ENCODE measurements at places on chromosomes 4 and X.

GRCh38 chr4:181020456-181020855 lies 1222.7 kb upstream of the TENM3 start:
- no peak for DNase-seq

GRCh38 chr4:76654791-76655190 lies 219.8 kb downstream of the SHROOM3 start:
- no peak for DNase-seq

DNA sequence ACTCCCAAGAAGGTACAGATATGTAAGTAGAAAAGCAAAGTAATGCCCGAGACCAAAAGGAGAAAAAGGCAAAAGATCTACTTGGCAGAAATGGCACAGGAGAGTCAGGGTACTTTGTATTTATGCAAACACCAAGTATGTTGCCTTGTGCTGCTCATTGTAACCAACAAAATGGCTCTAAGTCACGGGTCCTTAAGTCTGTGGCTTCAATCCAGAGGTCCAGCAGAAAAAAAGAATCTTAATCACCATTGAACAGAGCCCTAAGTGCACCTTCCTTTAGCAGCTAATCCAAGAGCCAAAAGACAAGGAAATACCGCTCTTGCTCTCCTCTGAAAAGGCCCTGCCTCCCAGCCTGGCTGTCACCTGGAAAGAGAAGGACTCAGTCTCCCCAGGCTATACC lies 324.9 kb upstream of the PPARGC1A start:
- DNase-seq: no peak

GRCh38 chr4:13647031-13647430 lies 19.5 kb upstream of the BOD1L1 start:
- no peak for DNase-seq

- DNase-seq: no peak
Measured at GRCh38 chrX:141320801-141321200, 78.5 kb upstream of the SPANXC start.

- DNase-seq: no peak
Measured at GRCh38 chr4:41451961-41452360, 86.0 kb upstream of the LIMCH1 start.

GRCh38 chrX:133374874-133375387 lies 40.4 kb downstream of the GPC4 start:
- no peak for DNase-seq

DNA sequence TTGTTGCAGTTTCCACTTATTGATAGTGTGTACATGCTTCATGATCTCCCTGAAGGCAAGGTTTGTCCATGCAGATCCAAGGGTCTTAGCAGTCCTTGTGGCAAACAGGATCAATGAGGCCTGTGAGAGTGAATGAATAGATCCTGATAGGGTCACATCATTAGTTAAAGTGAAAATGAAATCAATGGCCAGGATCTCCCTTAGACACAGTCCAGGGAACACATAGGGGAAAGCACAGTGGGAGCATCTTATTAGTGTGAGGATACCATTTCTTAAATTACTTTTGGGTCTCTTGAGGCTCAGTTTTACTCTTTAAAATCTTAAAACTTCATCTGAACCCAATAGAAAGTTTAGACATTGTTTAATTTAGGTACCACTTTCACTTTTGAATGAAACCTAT lies 59.3 kb downstream of the ARHGAP6 start:
- no peak for DNase-seq

DNA sequence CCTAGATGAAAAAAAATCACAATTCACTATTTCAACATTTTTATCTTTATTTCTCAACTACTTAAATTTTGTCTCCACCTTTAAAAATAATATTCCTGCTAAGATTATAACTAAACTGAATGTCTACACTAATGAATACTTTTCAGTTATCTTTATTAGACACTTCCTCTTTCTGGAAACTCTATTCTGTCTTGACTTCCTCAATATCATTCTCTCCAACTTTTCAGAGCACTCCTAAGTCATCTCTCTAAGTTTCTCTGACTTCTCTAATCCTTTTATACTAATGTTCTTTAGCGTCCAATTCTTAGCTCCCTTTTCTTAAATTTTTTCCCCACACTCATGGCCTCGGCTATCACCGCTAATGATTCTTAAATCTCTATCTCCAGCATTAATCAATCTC lies 374.2 kb downstream of the FBXO8 start:
- DNase-seq: no peak

DNA sequence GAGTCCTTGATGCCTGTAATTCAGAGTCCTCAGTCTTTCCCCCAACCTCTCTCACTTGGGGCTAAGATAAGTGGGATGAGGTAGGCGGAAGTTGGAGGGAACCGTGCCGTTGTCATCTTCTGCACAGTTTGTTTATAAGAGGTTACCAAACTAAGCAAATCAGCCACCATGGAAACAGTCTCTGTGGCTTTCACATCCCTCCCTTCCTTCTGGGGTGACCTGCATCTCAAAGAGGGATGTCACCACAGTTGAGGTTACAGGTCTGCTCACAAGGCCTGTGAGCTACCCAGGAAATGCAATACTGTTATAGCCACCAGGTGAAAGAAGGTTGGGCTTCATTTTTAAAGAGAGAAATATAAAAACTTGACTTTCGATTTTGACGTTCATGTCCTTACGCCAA lies 26.3 kb downstream of the RTL5 start:
- no peak for DNase-seq

DNA sequence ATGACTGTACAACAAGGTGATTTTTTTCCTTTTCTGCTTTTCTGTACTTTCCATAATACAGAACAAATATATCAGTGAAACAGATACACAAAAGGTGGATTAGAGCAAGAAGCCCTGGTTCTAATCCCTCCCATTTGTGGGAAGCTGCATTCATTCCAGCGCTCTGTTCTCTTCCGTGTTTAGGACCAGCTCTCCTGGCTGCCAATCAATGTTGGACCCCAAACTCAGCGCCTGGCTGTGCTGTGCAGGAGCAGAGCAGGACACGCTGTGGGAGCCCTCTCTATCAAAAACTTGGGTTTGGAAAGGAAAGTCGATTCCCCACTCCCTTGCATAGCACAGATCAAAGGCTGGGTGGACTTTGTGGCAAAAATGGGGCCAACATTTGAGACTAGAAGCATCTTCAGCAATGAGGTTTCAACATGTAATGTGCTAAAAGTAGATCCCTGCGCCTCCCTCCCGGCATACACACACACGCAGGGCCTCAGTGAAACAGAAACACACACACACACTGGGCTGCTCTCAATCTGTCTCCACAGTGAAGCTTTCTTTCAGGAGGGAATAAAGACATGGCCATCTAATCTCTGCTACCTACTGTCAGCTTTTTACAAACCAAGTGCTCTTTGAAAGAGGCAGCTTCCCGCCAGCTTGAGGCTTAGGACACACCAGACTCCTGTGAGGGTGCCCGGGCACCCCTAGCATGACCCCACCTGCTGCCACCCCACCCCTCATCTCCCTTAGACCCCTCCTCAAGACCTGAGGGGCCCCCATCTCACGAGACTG lies 12.2 kb downstream of the WDR1 start:
- no peak for DNase-seq

DNA sequence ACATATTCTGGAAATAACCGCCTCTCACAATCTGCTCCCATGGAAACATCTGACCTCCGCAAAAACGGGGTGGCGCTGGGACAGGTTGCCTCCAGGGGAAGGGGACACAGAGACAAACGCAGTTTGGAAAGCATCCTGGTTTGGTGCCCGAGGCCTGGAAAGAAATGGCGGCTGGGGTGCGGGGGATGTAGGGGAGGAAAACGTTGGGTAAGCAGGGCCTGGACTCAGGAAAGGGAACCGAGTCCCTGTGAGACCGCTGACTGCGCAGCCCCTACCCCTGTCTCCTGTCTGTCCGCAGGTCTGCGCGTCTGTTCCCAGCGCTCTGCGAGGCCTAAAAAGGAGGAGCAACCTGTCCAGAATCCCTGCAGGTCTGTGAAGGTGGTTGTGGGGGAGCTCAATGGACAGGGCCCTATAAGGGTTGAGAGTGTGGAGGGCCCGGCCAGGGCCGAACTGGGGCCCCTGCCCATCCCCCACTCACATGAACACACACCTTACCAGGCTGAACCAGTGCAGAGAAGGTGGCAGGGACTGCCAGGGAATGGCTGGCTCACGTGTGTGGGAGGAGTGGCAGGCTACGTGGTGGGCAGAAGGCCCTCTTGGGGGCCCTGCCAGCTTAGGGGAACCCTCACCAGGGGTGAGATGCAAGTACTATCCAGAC lies 672 bp downstream of the TCEAL3 start:
- DNase-seq: no peak

GRCh38 chrX:148624951-148625474 lies 124.6 kb downstream of the AFF2 start:
- no peak for DNase-seq

GRCh38 chrX:78753571-78753970 lies 6.1 kb downstream of the LPAR4 start:
- DNase-seq: no peak

GRCh38 chrX:153830640-153831428 lies 490 bp upstream of the PDZD4 start:
- peak; percentile 42 for DNase-seq

DNA sequence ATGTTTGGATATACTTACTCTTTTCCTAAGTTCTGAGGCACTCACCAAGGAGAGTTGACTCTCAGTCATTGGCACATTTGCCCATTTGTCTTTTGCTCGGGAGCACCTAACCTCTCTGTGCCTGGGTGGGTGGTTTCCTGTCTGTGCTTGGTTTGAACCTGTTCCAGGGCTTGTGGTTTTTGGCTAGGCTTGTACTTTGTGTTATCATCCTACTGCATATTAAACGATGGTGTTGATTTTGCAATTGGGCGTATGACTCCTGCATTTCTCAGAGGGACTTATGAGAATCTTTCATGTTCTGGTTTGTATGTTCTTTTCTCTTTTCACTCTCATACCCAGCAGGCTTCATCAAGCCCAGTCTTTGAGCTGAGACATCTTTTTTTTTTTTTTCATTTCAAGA lies 161.7 kb downstream of the BTC start:
- DNase-seq: no peak

GRCh38 chr4:5893004-5893580 lies at the start of gene CRMP1:
Gene CRMP1, minus strand, starts transcription at chr4:5893086. Its CDS starts 117 bp downstream, at chr4:5892969.
- peak; percentile 77 for DNase-seq

DNA sequence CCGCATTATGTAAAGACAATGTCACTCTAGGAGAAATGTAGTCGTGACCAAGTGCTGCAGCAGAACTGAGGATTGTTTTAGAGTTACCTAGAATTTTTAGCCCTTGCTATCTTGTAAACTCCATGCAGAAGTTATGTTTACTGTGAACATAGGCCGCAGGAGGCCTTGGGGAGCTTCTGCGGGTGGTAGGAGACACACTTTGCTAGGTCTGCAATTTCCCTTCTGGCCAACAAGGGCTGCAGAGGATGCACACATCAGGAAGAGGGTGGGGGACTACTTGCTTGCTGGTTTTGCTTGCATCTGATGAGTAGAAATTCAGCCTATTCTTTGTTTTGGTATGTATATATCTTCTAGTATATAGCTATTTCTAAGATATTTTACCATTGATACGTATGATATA lies 23.1 kb downstream of the BANK1 start:
- DNase-seq: no peak
